ENCODE measurements at places on chromosomes 5 and 9. TPM values are rescaled to one million over a fixed set of nuclear protein-coding genes. Genes with fewer than 3 reads are reported as not detected.

AGXT2 gene
- total RNA-seq, result not detected

UNC5A gene
- total RNA-seq, result not detected

HSPB3 gene
- total RNA-seq, result 17.4 TPM

- no peak overlapping the region for H3K27ac ChIP-seq
- peaks cover 20% of the 10 kb centered on the region for H3K4me1 ChIP-seq
- no peak overlapping the region for H3K4me3 ChIP-seq
- H3K36me3 ChIP-seq, result no peaks in the 10 kb centered on the region
- no peaks in the 10 kb centered on the region for H3K27me3 ChIP-seq
- DNase-seq, result no peak
These were observed 93.1 kb upstream of the ITGA1 start for GRCh38 chr5:52694648-52695047.

DNA sequence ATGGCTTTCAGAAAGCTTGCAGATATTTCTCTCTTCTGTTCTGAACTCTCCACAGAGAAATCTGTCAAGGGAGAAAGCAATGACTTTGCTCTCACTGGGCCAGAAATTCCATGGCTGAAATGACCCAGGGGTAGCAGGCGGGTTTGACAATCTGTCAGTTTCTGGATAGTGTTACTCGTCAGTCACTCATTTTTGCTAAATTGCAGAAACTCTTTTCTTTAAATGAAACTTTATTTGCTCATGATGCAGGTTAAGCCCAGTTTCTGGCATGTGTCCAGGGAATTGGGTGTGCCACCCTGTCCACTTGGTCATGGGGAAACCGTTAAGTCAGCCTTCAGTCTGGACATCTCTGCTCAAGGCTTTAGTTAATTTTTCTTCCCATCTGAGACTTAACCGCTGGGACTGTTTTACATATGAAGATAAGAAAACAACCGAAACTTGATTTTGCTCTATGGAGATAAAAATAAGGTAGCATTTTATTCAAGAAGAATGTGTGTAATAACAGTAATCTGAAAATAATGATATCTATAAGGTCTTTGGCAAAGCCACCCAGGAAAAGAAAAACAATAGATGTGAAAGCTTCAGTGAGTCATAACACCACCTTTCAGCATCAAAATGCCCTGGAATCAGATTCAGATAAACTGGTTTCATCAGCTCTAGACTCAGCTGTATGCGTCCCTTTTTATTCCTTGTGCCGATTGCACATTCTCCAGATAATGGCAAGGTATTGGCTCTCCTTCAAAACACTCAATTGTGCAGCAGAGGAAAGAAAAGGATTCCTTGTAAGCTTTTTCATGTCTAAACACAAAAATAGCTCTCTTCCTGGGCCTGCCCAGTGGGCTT is 308.3 kb downstream of the ZSWIM6 start:
- no peaks in the 10 kb centered on the region for H3K36me3 ChIP-seq
- no peak overlapping the region for H3K4me3 ChIP-seq
- no peaks in the 10 kb centered on the region for H3K4me1 ChIP-seq
- DNase-seq, result no peak
- no peak overlapping the region for H3K27ac ChIP-seq

PCDHAC2 gene
- total RNA-seq, result 1.3 TPM

- DNase-seq, result no peak
- no peak overlapping the region for H3K4me3 ChIP-seq
- no peaks in the 10 kb centered on the region for H3K27me3 ChIP-seq
- H3K27ac ChIP-seq, result no peak overlapping the region
- H3K4me1 ChIP-seq, result no peaks in the 10 kb centered on the region
These were observed 36.0 kb upstream of the MAN2A1 start for GRCh38 chr5:109653561-109654239.

- H3K4me3 ChIP-seq, result no peak overlapping the region
- DNase-seq, result peak; percentile 58
- H3K27me3 ChIP-seq, result no peaks in the 10 kb centered on the region
- peaks cover 28% of the 10 kb centered on the region for H3K36me3 ChIP-seq
- no peaks in the 10 kb centered on the region for H3K4me1 ChIP-seq
These were observed 33.6 kb downstream of the PRRT1B start for GRCh38 chr9:131578731-131579504.

- no peaks in the 10 kb centered on the region for H3K4me1 ChIP-seq
- DNase-seq, result no peak
- H3K27ac ChIP-seq, result no peak overlapping the region
These were observed 80.3 kb upstream of the RPS23 start for GRCh38 chr5:82358457-82358856.

NRG2 gene
- 6.4 TPM for total RNA-seq

DNA sequence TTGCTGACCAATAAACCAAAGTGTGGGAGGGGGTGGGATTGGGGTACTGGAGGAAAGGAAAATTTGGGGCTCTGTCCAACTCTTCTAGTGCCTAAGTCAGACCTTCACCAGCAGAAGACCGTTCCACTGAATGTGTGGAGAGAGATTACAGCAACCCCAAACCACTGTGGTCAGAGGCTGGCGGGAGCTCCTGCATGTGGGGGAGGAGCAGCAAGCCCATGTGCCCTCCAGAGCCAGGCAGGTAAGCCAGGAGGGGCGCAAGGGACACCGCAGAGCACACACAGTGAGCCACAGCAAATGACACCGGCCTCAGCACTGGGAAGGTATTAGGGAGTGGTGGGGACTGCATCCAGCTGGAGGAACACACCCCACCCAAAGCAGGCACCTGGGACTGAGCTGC is 62.9 kb downstream of the SMIM23 start:
- H3K4me3 ChIP-seq, result no peak overlapping the region
- no peaks in the 10 kb centered on the region for H3K36me3 ChIP-seq
- no peaks in the 10 kb centered on the region for H3K4me1 ChIP-seq
- H3K27ac ChIP-seq, result no peak overlapping the region
- no peak for DNase-seq

DNA sequence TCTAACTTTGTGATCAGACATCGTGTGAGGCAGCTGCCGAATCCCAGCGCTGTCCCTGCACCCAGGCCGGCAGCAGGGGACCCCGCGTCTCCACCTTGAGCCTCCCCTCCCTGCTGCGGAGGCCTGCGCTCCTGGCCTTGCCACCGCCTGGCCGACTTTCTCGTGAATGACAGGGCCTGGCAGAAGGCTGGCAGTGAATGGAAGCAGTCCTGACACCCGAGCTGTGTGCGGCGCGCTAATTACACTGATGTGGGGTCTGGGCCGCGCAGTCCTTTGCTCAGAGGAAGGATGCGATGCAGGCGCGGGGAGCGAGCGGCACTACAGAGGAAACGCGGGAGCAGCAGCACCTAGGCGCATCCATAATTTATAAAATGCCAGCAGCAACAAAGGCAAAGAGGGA is 40.3 kb downstream of the POU4F3 start:
- no peaks in the 10 kb centered on the region for H3K36me3 ChIP-seq
- H3K27ac ChIP-seq, result no peak overlapping the region
- no peaks in the 10 kb centered on the region for H3K4me1 ChIP-seq

SUSD3 gene
- 3.6 TPM for total RNA-seq

- no peak overlapping the region for H3K4me3 ChIP-seq
- no peak overlapping the region for H3K27ac ChIP-seq
- peaks cover 12% of the 10 kb centered on the region for H3K27me3 ChIP-seq
- H3K4me1 ChIP-seq, result peaks cover 14% of the 10 kb centered on the region
- no peak for DNase-seq
These were observed 155.7 kb downstream of the RMI1 start for GRCh38 chr9:84136119-84136868.

- no peak for DNase-seq
- H3K4me3 ChIP-seq, result no peak overlapping the region
- no peak overlapping the region for H3K27ac ChIP-seq
- H3K27me3 ChIP-seq, result no peaks in the 10 kb centered on the region
- H3K4me1 ChIP-seq, result no peaks in the 10 kb centered on the region
- H3K36me3 ChIP-seq, result no peaks in the 10 kb centered on the region
These were observed 140.5 kb downstream of the NPR3 start for GRCh38 chr5:32851559-32852173.

PRR16 gene
- total RNA-seq, result 5.8 TPM

- H3K4me1 ChIP-seq, result no peaks in the 10 kb centered on the region
- DNase-seq, result no peak
- H3K27ac ChIP-seq, result no peak overlapping the region
- H3K27me3 ChIP-seq, result no peaks in the 10 kb centered on the region
These were observed 40.7 kb downstream of the EBF1 start for GRCh38 chr5:159058716-159059636.

DNA sequence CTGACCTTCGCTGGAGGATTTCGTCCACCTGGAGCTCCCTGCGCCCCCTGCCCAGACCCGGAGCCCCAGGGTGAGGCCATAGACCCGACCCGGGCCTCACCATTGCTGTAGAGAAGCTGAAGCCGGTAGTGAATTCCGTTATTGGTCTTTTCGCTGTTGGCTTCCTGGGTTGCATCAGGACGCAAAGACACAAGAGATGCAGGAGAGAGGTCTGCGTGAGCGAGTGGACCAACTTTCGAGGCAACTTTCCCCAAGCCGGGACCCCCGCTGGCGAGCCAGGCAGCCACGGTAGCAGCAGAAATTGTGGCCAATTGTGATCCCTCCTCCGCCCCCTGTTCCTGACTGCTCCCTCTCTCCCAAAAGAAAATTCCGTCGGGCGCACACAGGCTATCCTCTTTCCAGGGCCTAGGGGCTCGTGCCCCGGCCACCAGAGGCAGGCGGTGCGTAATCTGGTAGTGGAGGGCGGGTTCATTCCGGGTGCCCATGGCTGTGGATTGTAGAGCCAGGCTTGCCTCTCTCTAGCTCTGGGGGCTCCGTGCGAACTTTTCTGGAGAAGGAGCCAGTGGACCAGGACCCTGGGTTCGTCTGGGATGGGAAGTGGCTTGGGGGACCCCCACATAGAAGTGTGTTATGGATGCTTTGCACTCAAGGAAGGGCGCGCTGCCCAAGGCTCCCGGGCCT is 3.3 kb downstream of the EBF1 start:
- peak overlapping the region; percentile 56 for H3K4me3 ChIP-seq
- H3K27ac ChIP-seq, result peak overlapping the region; percentile 69
- H3K36me3 ChIP-seq, result no peaks in the 10 kb centered on the region
- peaks cover 63% of the 10 kb centered on the region for H3K27me3 ChIP-seq
- DNase-seq, result no peak

GRCh38 chr5:87155106-87155505 is 112.6 kb upstream of the RASA1 start:
- H3K4me1 ChIP-seq, result no peaks in the 10 kb centered on the region
- no peak for DNase-seq
- no peak overlapping the region for H3K27ac ChIP-seq
- no peak overlapping the region for H3K4me3 ChIP-seq

- peaks cover 5% of the 10 kb centered on the region for H3K4me1 ChIP-seq
- H3K27me3 ChIP-seq, result no peaks in the 10 kb centered on the region
- no peak overlapping the region for H3K4me3 ChIP-seq
- no peak overlapping the region for H3K27ac ChIP-seq
- peaks cover 12% of the 10 kb centered on the region for H3K36me3 ChIP-seq
- DNase-seq, result no peak
These were observed 13.1 kb downstream of the HMGCS1 start for GRCh38 chr5:43300112-43300511.

DNA sequence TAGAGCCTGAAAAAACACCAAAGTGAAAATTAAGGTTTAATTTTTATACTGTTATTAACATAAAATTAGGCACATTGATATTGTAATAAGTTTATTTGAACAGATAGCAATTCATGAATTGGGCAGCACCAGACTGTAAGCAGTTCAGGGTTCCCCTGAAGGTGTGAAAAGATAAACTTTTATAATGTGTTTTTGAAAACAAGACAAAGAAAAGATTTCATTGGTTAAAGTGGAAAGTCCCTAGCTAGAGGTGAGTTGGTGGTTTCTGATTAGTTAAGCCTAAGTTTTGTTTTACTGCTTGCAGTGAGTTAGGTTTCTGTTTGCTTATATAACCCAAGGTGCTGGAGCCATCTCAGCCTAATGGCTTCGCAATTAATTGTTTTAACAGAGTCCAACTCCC is 96.5 kb upstream of the RPS23 start:
- DNase-seq, result no peak
- no peak overlapping the region for H3K4me3 ChIP-seq
- no peaks in the 10 kb centered on the region for H3K36me3 ChIP-seq
- no peaks in the 10 kb centered on the region for H3K27me3 ChIP-seq
- H3K27ac ChIP-seq, result no peak overlapping the region
- no peaks in the 10 kb centered on the region for H3K4me1 ChIP-seq

CNTNAP3 gene
- 18.8 TPM for total RNA-seq

GRCh38 chr5:102958481-102959011 is 161.4 kb downstream of the GIN1 start:
- no peaks in the 10 kb centered on the region for H3K36me3 ChIP-seq
- H3K27ac ChIP-seq, result no peak overlapping the region
- no peak for DNase-seq
- H3K4me3 ChIP-seq, result no peak overlapping the region
- no peaks in the 10 kb centered on the region for H3K4me1 ChIP-seq

DNA sequence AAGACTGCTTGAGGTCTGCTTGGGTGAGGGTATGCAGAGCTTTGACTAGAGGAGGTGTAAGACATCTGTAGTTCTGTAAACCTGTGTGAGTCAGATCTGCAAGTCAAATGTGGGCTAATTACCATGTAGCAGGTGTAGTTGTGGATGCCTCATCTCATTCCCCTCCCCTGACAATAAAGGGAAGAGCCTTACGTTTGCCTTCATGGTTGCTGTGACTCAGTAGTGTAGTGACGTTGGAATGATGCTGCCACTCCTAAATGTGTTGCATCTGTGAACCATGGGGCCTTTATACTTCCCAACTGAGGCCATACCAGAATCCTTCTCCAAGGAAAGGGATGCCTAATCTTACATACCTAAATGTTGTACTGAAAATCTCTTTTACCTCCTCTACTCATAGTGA is 26.0 kb downstream of the PRDM6 start:
- DNase-seq, result no peak
- no peaks in the 10 kb centered on the region for H3K27me3 ChIP-seq
- H3K27ac ChIP-seq, result no peak overlapping the region
- H3K4me1 ChIP-seq, result peaks cover 16% of the 10 kb centered on the region
- H3K4me3 ChIP-seq, result no peak overlapping the region

DNA sequence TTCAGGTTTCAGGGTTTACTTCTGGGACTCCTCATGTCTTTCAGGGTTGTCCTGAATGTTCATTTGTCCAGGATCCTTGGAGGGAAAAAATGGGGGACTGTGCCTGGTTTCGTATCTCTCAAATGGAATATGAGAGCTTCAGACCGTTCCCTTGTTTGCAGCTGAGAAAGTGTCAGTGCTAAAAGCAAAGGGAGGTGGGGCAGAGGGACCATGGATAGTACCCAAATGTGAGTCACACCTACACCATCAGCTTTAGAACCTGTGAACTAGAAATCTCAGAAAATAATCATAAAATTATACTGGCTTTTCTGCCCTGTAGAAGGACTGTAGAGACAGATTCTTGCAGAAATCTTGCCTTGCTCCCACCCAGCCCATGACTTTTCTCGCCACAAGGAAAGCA is 84.3 kb upstream of the TAF11L2 start:
- no peaks in the 10 kb centered on the region for H3K36me3 ChIP-seq
- no peaks in the 10 kb centered on the region for H3K27me3 ChIP-seq
- H3K4me1 ChIP-seq, result no peaks in the 10 kb centered on the region
- H3K27ac ChIP-seq, result no peak overlapping the region
- H3K4me3 ChIP-seq, result no peak overlapping the region

NEURL1B gene
- 32.9 TPM for total RNA-seq

DNA sequence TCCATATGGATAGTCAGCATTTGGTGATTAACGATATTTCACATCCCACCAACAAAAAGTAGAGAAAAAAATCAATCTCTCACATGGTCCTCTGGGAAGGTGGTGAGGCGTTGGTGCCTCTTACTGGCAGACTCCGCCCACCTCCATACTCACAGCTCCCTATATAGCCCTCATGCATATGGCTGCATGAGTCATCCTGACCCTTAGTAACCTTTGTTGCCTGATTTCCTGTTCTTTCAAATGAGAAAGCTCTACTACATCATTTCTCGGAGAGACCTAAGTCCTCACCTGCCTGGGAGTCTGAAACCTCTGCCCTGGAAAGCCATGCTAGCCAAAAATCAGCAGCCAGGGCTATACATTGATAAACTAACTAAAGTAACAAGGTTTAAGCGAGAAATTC is 33.3 kb upstream of the ABCA1 start:
- H3K4me3 ChIP-seq, result no peak overlapping the region
- no peak overlapping the region for H3K27ac ChIP-seq
- DNase-seq, result no peak
- peaks cover 9% of the 10 kb centered on the region for H3K4me1 ChIP-seq
- H3K36me3 ChIP-seq, result no peaks in the 10 kb centered on the region

Measured in sigmoid colon (tissue), 7 donors.